A549 treated with dexamethasone at 1 μM for 4 hours (cell line): ENCODE measurements at places on chromosomes 2 and 18. TPM values are rescaled to one million over a fixed set of nuclear protein-coding genes. Genes with fewer than 3 reads are reported as not detected.

Gene SERPINB7
- 1.5 to 2.3 TPM (median 2.0 TPM) in 5 replicates for total RNA-seq

Gene INHBB
- total RNA-seq, result 22.0 to 35.9 TPM (median 28.5 TPM) in 5 replicates

Gene XDH
- total RNA-seq, result 0.83 to 1.6 TPM (median 1.1 TPM) in 5 replicates

Gene ZNF521
- total RNA-seq, result not detected in 5 replicates

Gene AAMP
- 117 to 194 TPM (median 124 TPM) in 5 replicates for total RNA-seq

Gene CPO
- total RNA-seq, result 0.11 to 0.16 TPM in 2 of 5 replicates, not detected in the others

Gene REG3G
- not detected in 5 replicates for total RNA-seq
